ENCODE measurements at places on chromosomes 7 and 10.

- no peak for DNase-seq
Observed at GRCh38 chr7:138606236-138606635, 94.9 kb downstream of the SVOPL start.

DNA sequence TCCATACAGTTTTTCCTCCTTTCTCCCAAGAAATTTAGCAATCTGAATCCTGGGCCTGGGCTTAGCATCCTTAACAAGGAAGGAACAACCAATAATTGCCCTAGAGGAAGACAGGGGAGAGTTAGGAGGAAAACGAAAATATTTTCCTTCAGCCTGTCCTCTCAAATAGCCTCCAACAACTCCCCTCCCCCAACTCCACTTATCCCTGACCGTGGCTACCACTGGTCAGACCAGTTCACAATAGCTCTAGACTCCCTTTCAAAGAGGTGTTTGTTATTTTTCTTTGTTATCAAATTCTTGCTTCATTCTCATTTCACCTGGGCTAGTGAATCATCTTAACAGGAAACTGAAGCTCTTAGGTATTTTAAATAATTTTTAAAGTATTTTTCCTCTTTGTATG, 114.1 kb downstream of the CPED1 start:
- DNase-seq, result no peak

- DNase-seq, result no peak
Observed at GRCh38 chr10:70472799-70473454, 5.6 kb upstream of the PALD1 start.

- no peak for DNase-seq
Observed at GRCh38 chr7:70568674-70569334, 563.1 kb upstream of the GALNT17 start.

DNA sequence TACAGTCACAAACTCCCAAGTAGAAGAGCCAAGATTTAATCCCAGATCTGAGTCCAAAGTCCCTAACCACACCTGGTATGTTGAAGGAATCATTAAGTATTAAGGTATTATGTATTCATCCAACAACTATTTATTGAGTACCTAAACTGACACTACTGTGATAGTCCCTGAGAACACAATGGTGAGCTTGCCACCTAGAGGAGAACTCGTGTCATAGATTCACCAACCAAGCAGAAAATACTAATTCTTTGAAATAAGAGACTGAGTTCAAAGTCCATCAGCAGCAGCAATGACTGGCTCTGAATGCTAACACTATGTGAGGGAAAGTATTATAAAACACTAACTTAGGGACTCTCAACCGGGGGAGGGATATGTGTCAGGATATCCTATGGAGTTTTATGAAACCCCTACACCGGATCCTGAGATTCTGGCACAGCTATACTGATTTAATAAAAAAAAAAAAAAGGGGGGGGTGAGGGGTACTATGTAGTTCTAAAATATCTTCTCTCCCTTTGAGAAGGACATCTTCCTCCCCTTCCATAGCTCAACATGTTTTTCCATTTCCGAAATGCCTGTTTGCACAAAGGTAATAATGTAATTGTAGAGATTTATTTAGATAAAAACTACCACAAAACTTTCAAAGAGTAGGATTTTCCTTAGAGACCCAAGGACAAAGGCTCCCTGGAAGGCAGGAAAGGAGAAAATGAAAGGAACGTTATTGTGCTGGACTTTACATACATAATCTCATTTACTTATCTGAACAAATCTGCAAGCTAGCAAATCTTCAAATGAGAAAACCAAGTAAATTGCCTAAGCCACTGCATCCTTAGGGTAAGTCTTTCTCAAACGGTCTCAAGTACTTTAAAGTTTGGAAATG, 1.6 kb downstream of the NCOA4 start:
- DNase-seq, result no peak

GRCh38 chr10:63630085-63630930, 109.1 kb downstream of the REEP3 start:
- peak; percentile 75 for DNase-seq

GRCh38 chr10:96509017-96509641, 4.6 kb downstream of the TLL2 start:
- no peak for DNase-seq

DNA sequence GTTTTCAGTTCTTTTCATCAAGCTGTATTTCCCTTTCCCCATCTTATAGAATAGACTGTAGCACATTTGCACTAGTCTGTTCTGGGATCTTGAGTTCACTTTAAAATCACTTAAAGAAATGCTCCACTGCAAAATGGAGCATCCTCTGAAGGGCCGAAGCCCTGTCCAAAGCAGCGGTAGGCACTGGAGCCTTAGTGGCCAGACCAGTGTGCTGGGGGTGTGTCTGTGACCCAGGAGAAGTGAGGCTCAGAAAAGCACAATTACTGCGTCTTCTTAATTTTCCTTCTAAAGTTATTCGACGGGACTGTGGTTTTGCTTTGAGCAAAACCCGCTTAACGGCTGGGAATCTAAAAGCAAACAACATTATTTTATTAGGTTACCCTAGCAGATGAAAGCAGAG, 205.7 kb downstream of the SLC25A13 start:
- no peak for DNase-seq

GRCh38 chr10:8539056-8539455, 484.6 kb downstream of the GATA3 start:
- no peak for DNase-seq

GRCh38 chr7:111483078-111483477, 79.2 kb downstream of the IMMP2L start:
- DNase-seq, result no peak

DNA sequence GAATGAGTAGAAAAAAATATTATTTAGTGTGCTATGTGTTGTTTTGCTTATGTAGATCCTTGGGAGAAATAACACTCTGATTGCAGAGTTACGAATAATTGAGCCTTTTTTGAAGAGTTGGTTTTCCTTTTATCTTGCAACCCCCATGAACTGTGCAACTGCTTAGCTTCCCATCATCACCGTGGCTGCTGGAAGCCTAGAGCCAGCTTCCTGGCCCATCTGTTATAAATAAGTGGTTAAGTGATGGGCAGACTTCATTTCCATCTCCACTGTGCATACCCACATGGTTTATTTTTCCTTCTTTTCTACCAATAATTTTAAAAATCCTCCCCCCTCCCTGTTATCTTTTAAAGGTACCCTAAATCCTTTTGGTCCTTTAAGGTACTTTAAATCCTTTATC, 554.9 kb upstream of the GALNT17 start:
- no peak for DNase-seq

- DNase-seq, result no peak
Observed at GRCh38 chr7:1662101-1662500, 8.0 kb upstream of the ELFN1 start.

DNA sequence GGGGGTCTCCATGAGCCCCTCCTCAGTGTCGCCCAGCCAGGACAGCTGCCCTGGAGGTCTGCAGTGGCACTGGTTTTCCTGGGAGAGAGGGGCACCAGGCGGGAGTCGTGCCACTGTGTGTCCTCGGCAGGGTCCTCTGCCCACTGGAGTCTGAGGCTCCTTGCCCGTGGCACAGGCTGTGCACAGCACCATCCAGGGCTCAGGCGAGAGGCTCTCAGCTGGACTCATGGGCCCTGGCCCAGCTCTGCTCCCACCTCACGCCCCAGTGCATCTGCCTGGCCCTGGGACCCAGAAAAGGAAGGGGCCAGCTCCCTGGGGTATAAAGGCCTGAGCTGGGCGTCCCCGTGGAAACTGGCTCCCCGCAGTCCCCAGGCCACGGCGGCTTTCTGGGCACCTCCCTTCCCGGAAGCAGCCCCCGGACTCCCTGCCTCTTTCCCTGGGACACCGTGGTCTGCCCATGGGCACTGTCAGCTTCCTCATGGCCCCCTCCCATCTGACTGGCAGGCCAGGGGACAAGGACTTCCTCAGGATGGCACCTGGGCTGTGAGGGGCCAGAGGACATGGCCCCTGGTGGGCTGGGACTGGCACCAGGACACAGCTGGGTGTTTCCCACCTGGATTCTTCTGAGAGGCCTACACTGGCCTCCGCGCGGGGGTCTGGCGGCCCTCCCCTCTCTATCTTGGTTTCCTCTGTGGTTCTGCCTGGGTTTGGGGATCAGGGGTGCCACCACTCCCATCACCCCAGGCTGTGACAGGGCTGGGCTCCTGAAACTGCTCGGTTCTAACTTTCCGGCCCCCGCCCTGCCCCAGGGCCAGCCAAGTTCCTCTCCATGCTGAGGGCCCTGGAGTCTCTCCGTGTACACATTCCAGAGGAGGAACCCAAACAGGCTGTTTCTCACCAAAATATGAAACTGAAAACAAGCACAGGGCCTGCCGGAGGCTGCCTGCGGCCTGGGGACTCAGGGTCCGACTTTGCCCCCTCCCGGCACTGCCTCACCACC, 5.5 kb downstream of the FOXL3 start:
- no peak for DNase-seq

DNA sequence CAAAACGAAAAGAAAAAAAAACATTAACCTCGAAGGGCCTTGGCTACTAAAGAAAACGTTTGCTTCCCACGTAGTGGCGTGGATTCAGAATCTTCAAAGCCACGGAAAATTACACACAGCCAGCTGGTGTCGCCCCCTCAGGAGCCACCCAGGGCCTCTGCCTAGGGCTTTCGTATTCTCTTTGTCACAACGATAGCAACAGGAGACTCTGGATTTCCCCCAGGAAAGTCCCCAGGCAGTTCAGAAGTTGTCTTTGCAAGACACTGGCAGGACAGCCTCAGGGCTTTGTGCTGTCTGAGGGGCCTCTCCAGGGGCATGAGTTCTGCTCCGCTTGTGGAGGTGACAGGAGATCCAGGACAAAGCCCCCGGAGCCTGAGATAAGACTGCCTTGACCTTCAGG, 150.2 kb upstream of the INSYN2A start:
- DNase-seq, result no peak

DNA sequence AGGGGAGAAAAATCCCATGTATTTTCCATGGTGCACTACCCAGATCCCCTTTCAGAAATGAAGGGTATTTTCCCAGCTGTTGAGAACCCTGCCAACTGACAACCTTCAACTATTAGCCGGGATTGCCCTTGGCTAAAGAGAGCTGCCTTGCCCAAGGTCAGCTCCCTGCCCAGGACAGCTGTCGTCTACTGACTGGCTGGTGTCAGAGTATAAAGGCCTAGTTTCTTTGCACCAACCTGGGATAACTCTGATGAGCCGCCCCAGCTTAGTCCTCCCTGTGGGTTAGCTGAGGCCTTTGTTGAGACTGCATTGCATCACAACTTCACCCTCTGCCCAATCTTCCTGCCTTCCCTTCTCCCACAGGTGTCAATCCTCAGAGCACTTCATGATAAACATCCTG, 147.2 kb upstream of the RHEB start:
- DNase-seq, result no peak

DNA sequence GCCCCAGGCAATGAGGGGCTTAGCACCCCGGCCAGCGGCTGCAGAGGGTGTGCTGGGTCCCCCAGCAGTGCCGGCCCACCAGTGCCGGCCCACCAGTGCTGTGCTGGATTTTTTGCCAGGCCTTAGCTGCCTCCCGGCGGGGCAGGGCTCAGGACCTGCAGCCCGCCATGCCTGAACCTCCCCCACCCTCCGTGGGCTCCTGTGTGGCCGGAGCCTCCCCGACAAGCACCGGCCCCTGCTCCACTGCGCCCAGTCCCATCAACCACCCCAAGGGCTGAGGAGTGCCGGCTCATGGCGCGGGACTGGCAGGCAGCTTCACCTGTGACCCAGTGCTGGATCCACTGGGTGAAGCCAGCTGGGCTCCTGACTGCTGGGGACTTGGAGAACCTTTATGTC, 3.5 kb upstream of the ACSL5 start:
- DNase-seq, result no peak

DNA sequence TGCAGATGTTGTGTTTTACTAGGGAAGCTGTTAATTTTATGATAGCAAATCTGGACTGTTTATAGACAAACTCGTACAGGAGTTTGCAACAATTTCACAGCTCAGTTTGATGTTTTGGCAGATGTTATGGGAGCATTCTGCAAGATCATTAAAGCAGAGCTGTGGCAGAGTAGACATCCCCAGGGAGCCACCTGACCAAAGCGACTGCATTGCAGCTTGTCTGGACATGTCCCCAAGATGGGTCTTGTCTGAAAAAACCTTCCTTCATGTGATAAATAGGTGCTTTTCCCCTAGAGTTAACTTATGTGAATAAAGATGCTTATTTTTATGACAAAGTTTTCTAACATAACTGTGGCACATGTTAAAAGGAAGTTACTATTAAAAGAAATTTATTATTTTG, 91.2 kb upstream of the GPR141 start:
- DNase-seq, result no peak

- DNase-seq, result no peak
Observed at GRCh38 chr7:77425101-77426051, 9.2 kb upstream of the GSAP start.

GRCh38 chr10:95509251-95509650, 51.9 kb downstream of the SORBS1 start:
- DNase-seq, result no peak

DNA sequence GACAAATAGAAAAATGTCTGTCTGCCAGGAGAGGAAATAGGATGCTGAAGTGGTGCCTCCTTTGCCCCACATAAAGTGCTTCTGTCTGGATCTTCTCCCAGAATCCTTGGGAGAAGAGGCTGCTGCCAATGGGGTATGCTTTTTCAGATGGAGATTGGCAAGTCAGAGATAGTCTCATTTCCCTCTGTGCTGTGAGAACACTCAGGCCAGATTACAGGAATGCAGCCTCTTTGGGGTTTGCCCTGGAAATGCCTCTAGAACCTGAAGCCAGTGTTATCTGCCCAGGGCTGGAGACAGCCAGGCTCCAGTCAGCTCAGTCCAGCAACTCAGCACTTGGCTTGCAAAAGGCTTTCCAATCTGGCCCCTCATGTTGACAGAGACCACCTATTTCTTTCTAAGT, 119.1 kb upstream of the PHYHIPL start:
- no peak for DNase-seq

- DNase-seq, result no peak
Observed at GRCh38 chr10:31977440-31978155, 49.0 kb upstream of the ARHGAP12 start.

DNA sequence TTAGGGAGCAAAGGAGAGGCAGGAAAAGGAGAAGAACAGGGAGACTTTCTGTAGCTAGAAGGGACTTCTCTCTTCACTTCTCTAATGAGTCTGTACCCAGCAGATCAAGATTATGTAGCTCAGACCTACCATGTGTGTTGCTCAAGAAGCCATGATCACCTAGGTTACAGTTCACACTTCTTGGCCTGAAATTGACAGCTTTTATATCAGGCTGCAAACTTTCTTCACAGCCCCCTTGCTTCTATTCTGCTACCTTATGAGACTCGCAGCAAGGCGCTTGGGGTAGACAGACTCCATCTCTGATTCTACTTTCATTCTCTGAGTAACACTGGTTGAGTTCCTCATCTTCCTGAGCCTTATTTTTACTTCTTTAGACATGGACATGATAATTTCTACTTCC, 19.6 kb upstream of the GIMAP2 start:
- DNase-seq, result no peak

DNA sequence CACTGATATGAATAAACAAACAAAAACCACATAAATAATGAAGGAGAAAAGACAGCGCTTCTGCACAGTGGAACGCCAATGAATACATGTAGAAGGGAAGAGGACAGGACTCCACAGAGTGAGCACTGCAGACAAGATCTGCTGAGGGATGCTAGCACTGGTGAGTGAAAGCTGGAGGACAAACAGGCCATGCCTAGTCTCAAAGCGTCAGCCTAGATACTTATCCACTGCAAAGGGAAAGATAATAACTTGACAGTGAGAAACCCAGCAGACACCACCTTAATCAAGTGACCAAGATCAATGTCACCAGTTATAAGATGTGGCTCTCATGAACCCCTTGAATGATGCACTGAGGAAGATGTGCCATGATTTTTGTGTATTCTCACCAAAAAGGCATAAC, 227.6 kb downstream of the SKAP2 start:
- DNase-seq, result no peak

GRCh38 chr10:110258542-110258941, 46.2 kb downstream of the SMNDC1 start:
- no peak for DNase-seq
